CD4-positive, CD25-positive, alpha-beta regulatory T cell (primary cell): ENCODE measurements at places on chromosomes 2 and 18. TPM values are rescaled to one million over a fixed set of nuclear protein-coding genes. Genes with fewer than 3 reads are reported as not detected.

The HOXD3 gene
- polyA plus RNA-seq = not detected

The ROCK2 gene
- 10.4 TPM for polyA plus RNA-seq

The PDE1A gene
- polyA plus RNA-seq = not detected

- no peak overlapping the region for H3K4me3 ChIP-seq
- no peaks in the 10 kb centered on the region for H3K36me3 ChIP-seq
- DNase-seq = no peak
- H3K4me1 ChIP-seq = no peaks in the 10 kb centered on the region
Measured at GRCh38 chr2:236638707-236639106, 69.1 kb downstream of the ACKR3 start.

DNA sequence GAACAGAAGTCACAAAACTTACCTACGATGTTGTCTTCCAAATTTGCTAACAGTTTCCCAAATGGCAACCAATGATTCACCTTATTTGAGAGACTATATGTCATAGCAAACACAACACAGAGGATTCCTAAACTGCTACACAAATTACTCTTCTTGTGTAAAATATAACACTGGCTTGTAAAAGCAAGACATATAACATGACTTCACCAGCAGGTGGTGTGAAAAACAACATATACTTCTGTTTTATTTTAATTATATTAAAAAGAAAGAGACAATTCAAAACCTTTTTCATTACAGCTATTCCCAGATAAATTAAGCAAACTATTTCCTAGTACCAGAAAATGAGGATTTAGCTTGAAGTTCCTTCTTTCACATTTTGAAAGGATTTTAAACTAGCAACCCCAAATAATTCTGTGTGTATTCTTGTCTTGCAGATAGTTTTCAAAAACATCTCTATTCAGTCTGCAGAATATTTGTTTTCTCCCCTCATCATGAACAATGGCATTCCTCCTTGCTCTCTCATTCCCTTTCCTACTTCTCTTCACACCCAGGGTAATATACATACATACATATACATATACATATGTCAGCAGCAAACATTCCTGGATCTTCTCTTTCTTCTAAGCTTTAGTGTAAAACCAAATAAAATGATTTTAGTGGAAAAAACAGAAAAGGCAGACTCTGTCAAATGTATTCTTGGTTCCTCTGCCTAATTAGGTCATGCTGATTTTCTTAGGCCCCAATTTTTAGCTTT, 62.1 kb downstream of the SCN3A start:
- no peak for DNase-seq
- no peaks in the 10 kb centered on the region for H3K4me1 ChIP-seq
- no peak overlapping the region for H3K27ac ChIP-seq
- no peak overlapping the region for H3K4me3 ChIP-seq
- no peaks in the 10 kb centered on the region for H3K27me3 ChIP-seq

- no peak overlapping the region for H3K4me3 ChIP-seq
- H3K36me3 ChIP-seq = no peaks in the 10 kb centered on the region
- H3K4me1 ChIP-seq = no peaks in the 10 kb centered on the region
Measured at GRCh38 chr2:33412920-33413319, 63.5 kb upstream of the RASGRP3 start.

- H3K27me3 ChIP-seq = no peaks in the 10 kb centered on the region
- H3K36me3 ChIP-seq = no peaks in the 10 kb centered on the region
- no peaks in the 10 kb centered on the region for H3K4me1 ChIP-seq
- no peak overlapping the region for H3K4me3 ChIP-seq
- no peak overlapping the region for H3K27ac ChIP-seq
Measured at GRCh38 chr2:155266583-155266982, 568.1 kb downstream of the KCNJ3 start.

DNA sequence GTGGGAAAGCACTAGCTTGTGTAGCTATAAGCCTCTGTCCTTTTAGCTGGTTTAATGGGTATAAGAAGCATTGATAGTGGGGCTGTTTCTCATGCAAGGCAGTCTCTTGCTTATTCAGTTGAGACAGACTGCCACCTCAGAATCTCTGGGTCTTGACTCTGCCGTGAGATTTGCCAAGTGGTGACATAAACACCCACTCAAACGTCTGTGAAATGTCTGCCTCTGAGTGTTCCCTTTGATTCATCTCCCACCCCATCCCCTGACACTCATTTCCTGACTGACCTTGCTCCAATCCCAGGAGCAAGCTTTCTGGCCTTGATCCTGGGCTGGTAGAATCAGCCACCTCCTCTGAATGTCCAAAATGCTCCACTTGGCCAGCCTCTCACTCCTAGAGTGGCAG, 141.9 kb upstream of the RBMS1 start:
- H3K27me3 ChIP-seq = no peaks in the 10 kb centered on the region
- DNase-seq = no peak
- H3K4me1 ChIP-seq = no peaks in the 10 kb centered on the region
- H3K4me3 ChIP-seq = no peak overlapping the region
- H3K36me3 ChIP-seq = no peaks in the 10 kb centered on the region
